AG09319 (cell line): ENCODE measurements at places on chromosomes 2 and 18.

- no peak for DNase-seq
Observed at GRCh38 chr2:69567157-69567908, 76.2 kb downstream of the AAK1 start.

GRCh38 chr2:10223932-10224720, 78.6 kb upstream of the HPCAL1 start:
- DNase-seq: no peak

- DNase-seq: no peak
Observed at GRCh38 chr2:20537423-20538307, 90.8 kb downstream of the RHOB start.

DNA sequence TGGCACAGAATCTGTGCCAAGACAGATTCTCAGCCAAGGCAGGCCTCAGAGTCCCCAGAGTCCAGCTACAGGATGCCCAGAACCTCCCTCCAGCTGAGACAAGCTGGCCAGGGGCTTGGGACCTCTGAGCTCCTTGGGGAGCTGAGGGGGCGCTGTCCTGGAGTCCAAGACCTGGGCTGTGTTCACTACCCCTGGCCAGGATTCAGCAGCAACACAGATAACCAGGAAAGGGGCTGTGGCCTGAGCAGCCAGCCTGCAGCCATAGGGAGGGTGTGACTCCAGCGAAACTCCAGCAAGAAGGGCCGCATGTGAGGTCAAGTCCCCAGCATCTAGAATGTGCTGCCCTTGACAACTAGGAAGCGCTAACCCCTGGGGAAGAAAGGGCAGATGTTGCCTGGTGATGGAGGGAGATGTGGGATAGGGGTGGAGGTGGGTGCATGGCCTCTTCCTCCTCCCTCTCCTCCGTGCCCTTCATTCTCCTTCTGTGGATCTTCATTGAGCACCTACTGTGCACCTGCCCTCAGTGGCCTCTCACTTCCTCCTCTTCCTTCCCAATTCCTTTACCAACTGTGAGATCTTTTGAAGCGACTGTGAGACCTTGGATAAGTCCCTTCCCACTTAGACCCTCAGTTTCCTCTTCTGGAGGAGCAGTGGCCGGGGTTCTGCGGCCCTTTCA, 7.7 kb upstream of the ARID5A start:
- DNase-seq: no peak

GRCh38 chr2:27211241-27211942, 449 bp upstream of the ATRAID start:
- no peak for DNase-seq

GRCh38 chr2:118677546-118677945, 169.9 kb downstream of the EN1 start:
- no peak for DNase-seq

GRCh38 chr2:238130111-238130695, 8.3 kb upstream of the KLHL30 start:
- DNase-seq: no peak

DNA sequence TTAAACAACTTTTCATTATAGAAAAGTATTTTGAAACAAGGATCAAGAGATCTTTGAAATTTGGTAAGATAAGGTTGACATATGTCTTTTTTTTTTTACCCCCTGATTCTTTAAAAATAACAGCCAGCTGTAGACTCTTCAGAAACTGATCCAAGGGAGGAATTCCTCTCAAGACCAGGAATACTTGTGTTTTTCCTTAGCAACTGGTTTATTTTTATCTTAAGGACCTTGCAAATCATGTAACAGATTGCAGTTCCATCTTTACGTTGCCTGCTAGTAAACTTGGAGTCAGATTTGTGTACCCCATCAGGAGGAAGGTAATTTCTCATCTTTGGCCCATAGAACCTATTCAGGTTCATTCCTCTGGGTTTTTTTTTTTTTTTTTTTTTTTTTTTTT, 71.6 kb downstream of the BOLA3 start:
- DNase-seq: no peak
